B cell (primary cell): ENCODE measurements at places on chromosomes 5 and 9. TPM values are rescaled to one million over a fixed set of nuclear protein-coding genes. Genes with fewer than 3 reads are reported as not detected.

Gene RXFP3
- not detected in 2 replicates for total RNA-seq

Gene C9orf50
- total RNA-seq: not detected in 2 replicates

Gene ABITRAM
- total RNA-seq: 5.0 and 8.3 TPM in 2 replicates

Gene CDKN2B
- 0.42 and 1.3 TPM in 2 replicates for total RNA-seq

Gene KLF9
- 12.1 and 12.7 TPM in 2 replicates for total RNA-seq

Gene DOK3
- total RNA-seq: 113 and 115 TPM in 2 replicates

Gene LCNL1
- total RNA-seq: not detected in 2 replicates

Gene AJM1
- 2.3 and 2.9 TPM in 2 replicates for total RNA-seq

Gene ACTBL2
- total RNA-seq: not detected in 2 replicates

Gene RAD50
- 31.7 and 32.7 TPM in 2 replicates for total RNA-seq

Gene NRG2
- 0.15 and 0.22 TPM in 2 replicates for total RNA-seq

Gene FOXD4L3
- total RNA-seq: 0.22 TPM in 2 replicates

Gene ADCY2
- total RNA-seq: not detected in 2 replicates

Gene WDR5
- total RNA-seq: 21.1 and 23.8 TPM in 2 replicates

Gene GPR150
- total RNA-seq: 0.27 and 0.34 TPM in 2 replicates

Gene CNTFR
- not detected in 2 replicates for total RNA-seq

Gene FANCC
- 11.1 and 13.7 TPM in 2 replicates for total RNA-seq

Gene UNC13B
- 0.25 and 0.32 TPM in 2 replicates for total RNA-seq

Gene STC2
- not detected in 2 replicates for total RNA-seq

Gene NTNG2
- 6.6 and 8.6 TPM in 2 replicates for total RNA-seq

Gene TEX48
- not detected in 2 replicates for total RNA-seq

Gene SOX30
- total RNA-seq: 0.29 and 0.49 TPM in 2 replicates

Gene PCDHA12
- not detected in 2 replicates for total RNA-seq

Gene PDZD2
- not detected in 2 replicates for total RNA-seq

Gene ZFP2
- 1.8 and 2.2 TPM in 2 replicates for total RNA-seq

Gene DBH
- total RNA-seq: not detected in 2 replicates

Gene PAEP
- not detected in 2 replicates for total RNA-seq

Gene PHYHD1
- total RNA-seq: 0.96 and 1.5 TPM in 2 replicates
